ENCODE measurements at places on chromosomes 5 and 9.

- DNase-seq, result no peak
Observed at GRCh38 chr9:104927216-104927911, 591 bp downstream of the ABCA1 start.

GRCh38 chr9:88993871-88994460 lies 2.7 kb downstream of the S1PR3 start:
- DNase-seq, result no peak

DNA sequence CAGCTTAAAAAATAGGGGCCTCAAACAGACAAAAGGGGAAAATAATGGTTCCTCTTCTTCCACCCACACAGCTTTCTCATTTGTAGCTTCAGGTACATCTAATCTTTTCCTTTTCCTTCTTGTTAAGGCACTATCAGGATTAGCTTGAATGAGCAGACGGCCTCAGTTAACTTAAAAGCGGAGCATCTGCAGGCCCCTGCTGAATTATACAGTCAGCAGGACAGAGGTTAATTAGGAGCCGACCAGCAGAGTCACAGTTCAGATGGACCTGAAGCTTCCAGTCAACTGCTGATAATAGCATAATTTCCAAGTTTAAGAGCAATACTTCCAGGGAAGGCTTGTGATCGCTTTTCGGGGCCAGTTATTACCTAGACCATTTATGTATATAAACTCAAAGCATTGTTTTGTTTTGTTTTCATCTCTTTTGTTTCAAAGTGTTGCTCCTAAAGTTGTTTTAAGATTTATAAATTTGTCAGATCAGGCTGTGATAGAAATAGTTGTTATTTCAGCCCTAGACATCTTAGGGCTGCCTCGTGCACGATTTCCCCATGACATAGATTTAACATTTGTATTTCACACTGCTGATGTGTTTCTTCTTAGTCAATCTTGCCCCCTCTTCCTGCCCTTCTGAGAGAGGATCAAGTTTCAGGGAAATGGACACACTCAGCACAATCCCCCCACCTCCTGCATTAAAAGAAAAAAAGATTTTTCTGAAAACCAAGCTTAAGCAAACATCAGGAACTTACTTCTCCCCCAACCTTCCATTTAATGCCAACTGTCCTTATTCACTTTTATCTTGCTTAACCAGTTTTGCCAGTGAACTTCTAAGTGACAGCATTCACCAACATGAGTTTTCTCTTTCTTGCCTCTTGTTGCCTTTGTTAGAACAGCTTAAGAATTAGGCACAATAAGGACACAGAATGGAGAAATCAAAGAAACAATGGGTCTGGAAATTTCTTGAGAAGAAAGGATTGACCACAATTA lies 449.8 kb downstream of the ARHGEF28 start:
- no peak for DNase-seq

GRCh38 chr5:154221371-154221896 lies 30.9 kb downstream of the GALNT10 start:
- no peak for DNase-seq

GRCh38 chr5:41683181-41683580 lies 172.8 kb upstream of the PLCXD3 start:
- DNase-seq, result no peak

- DNase-seq, result no peak
Observed at GRCh38 chr9:124044448-124044847, 32.9 kb downstream of the LHX2 start.

DNA sequence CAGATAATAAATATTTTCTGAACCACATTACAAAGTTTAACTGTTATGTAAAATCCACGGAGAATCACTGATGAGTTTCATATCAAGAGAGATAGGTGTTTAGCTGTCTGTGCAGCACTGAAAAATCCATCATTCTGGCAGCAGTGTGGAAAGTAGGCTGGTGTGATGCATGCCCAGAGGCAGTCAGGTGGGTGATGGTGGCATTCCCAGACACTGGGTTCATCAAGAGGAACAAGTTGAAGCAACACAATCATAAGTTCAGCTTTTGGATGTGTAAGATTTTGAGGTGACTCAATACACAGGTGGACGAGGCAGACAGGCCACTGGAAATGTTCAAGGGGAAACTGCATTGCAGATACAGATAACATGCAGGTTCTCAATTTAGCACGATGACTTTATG lies 11.9 kb downstream of the DNAH5 start:
- no peak for DNase-seq
